ENCODE measurements at places on chromosomes 7 and 10.

- DNase-seq, result no peak
Measured at GRCh38 chr7:134533288-134533771, 6.0 kb downstream of the AKR1B10 start.

DNA sequence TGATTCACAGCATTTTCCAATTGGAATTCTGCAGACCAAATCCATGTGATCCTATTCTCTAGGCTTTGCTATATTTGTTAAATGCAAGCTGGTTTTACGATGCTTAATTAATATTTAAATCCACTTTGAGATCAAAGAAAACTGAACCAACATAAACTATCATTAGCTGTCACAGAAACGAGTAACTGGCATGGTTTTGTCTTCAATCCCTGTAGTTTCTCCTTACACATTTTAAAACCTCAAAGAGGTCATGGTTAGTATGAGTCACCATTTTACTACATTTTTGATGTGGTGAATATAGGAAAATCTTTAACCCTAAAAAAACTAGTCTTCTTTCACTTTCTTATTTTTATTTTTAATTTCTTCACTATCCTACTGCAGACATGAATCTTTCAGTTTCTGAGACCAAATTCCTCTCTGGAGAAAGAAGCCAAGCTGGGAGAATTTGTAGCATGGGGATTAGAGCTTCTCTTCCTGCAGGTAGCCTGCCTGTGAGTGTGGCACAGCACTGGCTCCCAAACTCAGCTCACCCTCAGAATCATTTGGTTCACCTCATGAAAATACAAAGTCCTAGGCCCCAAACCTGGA is 8.7 kb upstream of the LIPM start:
- no peak for DNase-seq

DNA sequence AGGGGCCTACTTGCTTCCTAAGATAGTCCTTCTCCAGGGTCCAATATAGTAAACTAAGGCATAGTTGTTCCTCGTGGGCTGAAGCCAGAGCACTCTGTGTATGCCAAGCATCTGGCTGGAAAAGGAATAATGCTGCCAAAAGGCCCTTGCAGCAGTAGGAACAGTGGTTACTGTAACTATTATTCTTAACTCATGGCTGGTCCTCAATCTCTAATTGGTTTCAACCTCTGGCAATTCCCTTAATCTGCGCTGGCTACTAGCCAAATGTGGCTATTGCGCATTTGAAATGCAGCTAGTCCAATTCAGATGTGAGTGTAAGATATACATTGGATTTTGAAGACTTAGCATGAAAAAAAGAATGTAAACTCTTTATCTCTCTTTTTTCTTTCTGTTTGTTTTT is 27.8 kb upstream of the LBX1 start:
- DNase-seq, result no peak

GRCh38 chr10:121781101-121781500 is 146.7 kb downstream of the ATE1 start:
- no peak for DNase-seq

DNA sequence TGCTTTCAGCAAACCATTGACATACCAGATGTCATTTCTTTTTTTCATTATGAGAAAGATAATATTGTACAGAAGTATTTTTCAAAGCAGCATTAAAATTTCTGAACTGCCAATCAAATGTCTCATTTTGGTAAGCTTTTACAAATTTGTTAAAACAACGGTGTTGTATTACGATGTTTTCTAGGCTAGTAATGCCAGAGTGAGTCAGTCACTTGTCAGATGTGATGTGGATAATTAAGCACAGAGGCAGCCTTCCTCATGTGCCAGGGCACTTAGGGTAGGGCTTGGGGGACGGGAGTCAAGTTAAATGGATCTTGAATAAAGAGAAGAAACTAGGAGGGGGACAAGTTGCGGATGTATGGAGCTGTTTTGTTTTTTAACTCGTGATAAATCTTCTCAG is 10.1 kb downstream of the PSTK start:
- DNase-seq, result no peak

DNA sequence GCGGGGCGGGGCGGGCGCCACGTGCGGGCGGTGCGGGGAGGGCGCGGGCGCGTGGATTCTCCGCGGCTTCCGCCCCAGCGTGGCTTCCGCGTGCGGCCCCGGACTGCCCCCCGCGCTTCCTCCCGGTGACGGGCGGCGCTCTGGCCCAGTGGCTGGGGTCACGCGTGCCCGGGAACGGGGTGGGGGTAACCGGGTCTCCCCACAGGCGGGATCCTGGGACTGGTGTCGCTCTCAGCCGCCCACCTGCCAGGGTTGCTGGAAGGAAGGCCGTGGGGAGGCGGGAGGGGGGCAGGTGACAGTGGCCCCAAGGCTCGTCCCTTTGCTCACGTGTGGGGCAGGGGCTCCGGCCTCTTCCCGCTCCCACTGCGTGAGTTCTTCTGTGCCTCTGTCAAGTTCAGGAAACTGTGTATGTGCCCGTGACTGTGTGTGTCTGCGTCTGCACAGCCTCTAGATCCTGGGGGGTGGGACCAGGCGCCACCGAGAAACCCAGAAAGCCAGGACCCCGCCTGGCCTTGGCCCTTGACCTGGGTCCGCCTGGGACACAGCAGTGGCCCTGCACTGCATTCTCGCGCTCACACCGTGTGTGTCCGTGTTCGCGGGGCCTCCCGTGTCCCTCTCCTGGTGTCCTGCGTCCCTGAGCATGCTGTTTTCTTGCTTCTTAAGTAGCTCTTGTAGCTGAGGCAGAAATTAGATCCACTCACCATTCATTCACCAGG is 919 bp downstream of the MAFK start:
- no peak for DNase-seq

DNA sequence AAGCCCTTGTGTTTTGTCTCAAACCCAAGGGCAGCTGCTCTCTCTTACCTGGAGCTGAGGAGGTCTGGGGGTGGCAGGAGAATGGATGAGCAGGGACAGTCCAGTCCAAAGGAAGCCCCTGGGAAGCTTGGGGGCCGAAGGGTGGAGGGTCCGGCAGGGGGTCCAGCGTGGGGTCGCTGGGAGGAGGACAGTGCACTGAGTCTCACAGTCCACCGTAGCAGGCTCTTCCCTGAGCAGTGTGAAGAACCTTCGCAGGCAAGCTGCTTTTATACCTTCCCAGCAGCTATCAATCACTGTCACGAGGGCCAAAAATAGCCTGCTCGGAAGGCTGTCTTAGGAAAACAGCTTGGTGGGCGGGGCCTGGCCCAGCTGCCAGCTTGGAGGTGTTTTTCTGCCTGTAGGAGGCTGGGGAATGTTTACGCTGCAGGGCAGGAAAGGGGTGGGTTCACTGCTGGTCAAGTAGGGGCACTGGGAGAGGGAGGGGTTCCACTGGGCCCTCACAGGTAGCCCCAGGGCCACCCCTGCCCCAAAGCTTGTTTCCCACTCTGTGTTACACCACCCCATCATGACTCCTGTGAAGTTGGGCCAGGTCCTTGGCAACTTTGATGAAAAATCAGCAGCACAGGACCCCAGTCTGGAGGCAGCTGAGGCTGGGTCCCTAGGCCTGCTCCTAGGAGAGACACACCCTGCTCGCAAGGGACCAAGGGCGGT is at the start of gene DEPP1:
Gene DEPP1, minus strand, starts transcription at position 240 of the 711 bp plus-strand sequence. CDS start 779 bp downstream, outside the sequence.
- DNase-seq, result no peak

DNA sequence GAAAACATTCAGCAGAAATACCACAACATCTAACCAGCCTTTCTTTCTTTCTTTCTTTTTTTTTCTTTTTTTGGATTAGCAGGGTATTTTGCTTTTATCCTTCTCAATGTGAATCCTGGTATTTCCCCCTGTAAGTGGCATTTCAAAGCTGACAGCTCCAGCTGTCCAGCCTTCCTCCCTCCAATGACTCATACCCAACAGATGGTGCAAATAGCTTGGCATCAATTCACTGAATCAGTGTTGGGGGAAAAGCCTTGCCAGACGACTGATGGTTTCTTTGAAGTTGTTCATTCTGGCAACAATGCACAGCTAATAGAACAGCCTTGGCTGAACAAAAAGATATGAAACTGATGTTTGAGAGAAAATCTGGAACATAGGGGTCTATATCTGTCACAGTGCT is 316.8 kb upstream of the STEAP1 start:
- no peak for DNase-seq

Measured in activated CD8-positive, alpha-beta memory T cell treated with anti-CD3 and anti-CD28 coated beads for 1 hour (primary cell).